ENCODE measurements at places on chromosomes 7 and 10. TPM values are rescaled to one million over a fixed set of nuclear protein-coding genes. Genes with fewer than 3 reads are reported as not detected.

DNA sequence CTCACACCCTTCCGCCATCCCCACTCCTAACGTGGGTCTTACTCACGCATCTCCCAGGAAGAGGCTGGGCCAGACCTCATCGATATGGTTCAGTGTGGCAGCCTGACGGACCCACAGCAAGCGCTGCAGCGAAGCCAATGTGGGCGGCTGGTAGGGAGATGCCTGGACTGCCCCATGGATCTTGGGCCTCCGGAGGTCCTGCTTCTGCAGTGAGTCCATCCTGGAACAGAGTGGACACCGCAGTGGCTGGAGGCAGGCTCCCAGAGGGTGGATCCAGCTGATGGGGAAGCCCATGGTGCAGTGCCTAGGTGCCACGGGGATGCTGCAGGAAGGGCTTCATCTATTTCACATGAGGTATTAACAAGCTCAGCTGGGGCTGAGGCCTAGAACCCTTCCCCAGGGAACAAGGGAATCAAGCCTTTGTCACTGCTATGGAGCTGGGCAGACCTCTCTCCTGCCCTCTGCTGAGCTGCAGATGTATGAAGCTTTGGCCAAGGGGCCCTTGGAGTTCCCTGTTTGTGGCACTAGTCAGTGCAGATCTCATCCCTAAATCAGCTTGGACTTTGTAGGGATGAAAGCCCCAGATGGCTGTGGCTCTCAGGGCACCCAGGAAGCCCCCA is 13.7 kb upstream of the SAMD8 start:
- H3K4me3 ChIP-seq: no peak overlapping the region
- peaks cover 6% of the 10 kb centered on the region for H3K4me1 ChIP-seq
- H3K36me3 ChIP-seq: no peaks in the 10 kb centered on the region
- no peak overlapping the region for H3K27ac ChIP-seq
- H3K27me3 ChIP-seq: peaks cover 7% of the 10 kb centered on the region

The ASB10 gene
- not detected for total RNA-seq

DNA sequence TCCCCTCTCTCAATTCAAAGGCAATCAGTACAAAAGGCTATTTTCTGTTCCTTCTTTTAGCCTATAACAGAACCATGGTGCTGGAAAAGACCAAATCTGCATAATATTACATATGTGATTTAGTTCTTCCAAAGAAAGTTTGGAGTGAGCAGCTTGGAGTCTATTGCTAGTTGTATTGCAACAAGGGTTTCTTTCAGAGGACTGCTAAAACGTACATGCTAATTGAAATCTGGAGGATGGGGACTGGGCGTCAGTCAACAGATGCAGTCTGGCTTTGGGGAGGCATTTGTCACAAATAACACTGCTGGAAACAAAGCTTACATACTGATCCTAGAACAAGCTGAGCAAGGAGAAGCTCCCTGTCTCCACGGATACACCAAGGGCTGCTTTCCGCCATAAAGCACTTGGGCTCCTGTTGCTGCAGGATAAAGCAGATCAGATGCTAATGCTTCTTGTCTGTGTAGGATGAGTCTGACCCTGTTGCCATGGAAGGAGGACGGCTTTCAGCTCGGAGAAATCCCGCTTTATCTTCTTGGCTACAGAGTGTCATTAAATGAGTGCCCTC is 883.5 kb downstream of the SORCS1 start:
- H3K27ac ChIP-seq: no peak overlapping the region
- H3K4me1 ChIP-seq: peaks cover 8% of the 10 kb centered on the region
- no peaks in the 10 kb centered on the region for H3K27me3 ChIP-seq
- H3K36me3 ChIP-seq: no peaks in the 10 kb centered on the region
- H3K4me3 ChIP-seq: no peak overlapping the region

The ELAPOR2 gene
- 0.11 TPM for total RNA-seq

Data from HFFc6 (cell line).